ENCODE measurements at places on chromosomes 6 and 20.
A peak's percentile ranks its signal among the peaks of the same experiment; 100 is the strongest.

GRCh38 chr6:14454473-14454775 lies 336.9 kb downstream of the CD83 start:
- peak; percentile 91 for DNase-seq

- DNase-seq = no peak
Measured at GRCh38 chr6:29744621-29745020, 21.4 kb downstream of the HLA-F start.

- DNase-seq = peak; percentile 72
Measured at GRCh38 chr6:26064619-26065257, 22.5 kb upstream of the HFE start.

DNA sequence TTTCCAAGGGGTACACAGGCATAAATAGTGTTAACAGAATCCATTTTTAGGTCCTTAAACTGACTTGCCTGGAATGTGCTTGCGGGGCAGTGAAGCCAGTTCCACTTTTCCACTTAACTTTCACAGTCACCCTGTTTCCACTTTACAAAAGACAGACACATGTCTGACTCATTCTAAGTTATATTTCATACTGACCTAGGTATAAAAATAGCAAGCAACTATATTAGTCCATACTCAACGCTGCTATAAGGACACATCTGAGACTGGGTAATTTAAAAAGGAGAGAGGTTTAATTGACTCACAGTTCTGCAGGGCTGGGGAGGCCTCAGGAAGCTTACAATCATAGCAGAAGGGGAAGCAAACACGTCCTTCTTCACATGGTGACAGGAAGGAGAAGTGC lies 88.2 kb downstream of the MTFR2 start:
- no peak for DNase-seq

DNA sequence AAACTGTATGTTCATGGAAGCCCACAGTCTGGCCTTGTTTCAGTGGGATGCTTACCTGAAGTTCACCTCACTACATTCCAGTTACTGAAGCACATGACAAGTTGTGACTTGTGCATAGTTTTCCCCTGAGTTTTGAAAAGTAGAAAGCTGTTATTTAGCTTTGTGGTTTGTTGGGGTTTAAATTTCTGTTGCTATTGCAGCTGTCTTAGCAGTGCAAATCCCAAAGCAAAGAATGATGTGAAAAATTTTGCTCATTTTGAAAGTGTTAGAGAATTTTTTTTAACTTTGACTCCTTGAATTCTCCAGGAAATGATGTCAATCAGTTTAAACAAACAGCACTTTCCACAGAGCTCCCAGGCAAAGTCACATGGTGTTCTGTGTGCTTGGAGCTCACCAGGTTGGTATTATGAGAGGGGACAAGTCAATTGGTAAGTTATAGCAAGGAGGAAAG lies 268.4 kb downstream of the ADGRG6 start:
- DNase-seq = peak; percentile 8

DNA sequence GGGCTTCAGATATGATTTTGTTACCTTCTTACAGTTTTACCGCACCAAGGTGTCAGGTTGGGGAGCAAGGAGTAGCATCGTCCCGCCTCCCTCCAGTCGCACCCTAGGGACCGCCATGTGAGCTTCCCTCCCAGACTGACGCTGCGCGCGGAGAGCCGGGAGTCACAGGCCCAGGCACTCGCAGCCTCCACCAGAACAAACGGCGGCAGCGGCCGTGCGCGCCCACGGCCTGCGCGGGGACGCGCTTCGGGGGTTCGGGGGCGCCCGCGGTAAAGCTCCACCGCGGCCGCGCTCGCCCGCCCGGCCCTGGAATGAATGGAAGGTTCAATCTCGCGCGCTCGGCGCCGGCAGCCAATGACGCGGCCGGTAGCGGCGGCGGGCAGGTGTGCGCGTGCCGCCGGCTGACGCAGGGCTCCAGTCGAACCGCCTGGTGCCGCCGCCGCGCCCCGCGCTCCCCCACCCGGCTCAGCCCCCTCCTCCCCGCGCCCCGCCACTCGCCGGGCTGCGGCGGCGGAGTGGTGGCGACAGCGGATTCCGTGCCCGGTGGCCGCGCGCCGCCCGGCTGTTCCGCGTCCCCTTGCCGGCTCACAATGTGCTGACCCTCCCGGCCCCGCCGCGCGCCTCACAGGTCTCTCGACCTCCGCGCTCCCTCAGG lies 16.5 kb upstream of the LIN28B start:
- DNase-seq = no peak

GRCh38 chr6:109834595-109835437 lies 143.3 kb upstream of the GPR6 start:
- no peak for DNase-seq

- DNase-seq = no peak
Measured at GRCh38 chr20:55565096-55565773, 440.1 kb downstream of the CBLN4 start.

DNA sequence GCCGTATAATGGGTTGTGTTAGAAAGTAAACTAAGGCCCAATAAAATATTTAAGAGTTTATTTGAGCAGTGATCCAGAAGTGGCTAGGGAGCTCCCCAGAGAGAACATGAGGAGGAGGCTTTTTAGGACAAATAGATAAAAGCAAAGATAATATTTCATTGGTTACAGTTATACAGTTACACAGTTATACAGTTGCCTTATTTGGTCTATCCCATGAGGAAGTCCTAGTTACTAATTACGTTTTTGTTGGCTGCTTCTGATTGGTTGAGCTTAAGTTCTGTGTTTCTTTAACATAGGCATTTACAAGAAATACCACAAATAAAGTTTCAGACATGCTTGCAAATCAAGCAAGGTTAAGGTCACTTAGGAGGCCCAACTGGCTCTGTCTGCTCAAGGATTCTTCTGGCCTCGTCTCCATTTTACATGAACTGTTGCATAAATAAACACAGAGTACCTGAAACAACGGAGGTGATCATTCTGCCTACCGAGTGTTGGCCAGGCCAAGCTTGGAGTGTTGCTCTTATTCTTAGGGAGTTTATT lies 7.0 kb downstream of the UBD start:
- DNase-seq = peak; percentile 20

DNA sequence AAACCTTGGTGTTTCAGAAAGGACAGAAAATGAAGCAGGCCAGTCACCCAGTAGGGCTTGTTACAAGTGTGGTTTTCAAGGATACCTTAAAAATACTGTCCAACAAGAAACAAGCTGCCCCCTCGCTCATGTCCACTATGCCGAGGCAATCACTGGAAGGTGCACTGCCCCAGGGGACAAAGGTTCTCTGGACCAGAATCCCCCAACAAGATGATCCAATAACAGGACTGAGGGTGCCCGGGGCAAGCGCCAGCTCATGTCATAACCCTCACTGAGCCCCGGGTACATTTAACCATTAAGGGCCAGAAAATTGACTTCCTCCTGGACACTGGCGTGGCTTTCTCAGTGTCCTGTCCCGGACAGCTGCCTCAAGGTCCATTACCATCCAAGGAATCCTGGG lies 6.6 kb upstream of the NT5DC1 start:
- no peak for DNase-seq

DNA sequence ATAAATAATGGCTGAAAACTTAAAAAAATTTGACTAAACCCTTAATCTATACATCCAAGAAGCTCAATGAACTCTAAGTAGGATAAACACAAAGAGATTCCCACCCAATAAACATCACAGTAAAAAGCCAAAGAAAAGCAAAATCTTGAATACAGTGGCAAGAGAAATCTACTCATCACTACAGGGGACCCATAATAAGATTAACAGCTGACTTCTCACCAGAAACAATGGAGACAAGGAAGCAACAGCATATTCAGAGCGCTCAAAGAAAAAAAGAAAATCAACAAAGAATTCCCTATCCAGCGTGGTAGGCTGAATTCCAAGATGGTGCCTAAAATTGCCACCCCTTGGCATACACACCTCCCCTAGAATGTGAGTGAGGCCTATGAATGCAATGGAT lies 18.6 kb downstream of the SNX3 start:
- DNase-seq = no peak

DNA sequence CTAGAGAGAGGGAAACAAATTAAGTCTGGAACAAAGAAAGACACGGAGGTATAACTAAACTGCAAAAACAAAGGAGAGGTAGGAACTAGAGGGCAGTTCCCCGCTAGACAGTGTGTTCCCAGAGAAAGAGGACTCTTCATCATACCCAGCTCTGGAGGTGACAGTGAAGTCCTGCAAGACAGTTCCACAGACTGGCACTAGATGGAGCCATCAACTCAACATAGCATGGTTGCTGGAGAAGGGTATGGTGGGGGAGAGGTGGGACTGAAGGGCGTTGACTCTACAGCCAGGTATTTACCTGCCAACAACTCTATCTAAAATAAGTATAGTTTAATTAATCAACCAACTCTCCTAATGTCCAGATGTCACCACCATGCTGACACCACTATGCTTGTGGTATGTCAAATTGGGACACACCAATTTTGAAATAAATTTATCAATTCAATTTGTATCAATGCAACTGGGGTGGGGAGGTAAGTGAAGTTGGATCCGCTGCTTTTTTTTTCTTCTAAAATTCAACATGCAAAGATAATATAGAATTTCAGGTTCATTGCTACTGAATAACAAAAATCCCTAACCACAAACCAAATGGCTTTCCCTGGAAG lies 9.7 kb downstream of the BACH2 start:
- DNase-seq = peak; percentile 54
